ENCODE measurements at places on chromosomes 11 and 22.

DNA sequence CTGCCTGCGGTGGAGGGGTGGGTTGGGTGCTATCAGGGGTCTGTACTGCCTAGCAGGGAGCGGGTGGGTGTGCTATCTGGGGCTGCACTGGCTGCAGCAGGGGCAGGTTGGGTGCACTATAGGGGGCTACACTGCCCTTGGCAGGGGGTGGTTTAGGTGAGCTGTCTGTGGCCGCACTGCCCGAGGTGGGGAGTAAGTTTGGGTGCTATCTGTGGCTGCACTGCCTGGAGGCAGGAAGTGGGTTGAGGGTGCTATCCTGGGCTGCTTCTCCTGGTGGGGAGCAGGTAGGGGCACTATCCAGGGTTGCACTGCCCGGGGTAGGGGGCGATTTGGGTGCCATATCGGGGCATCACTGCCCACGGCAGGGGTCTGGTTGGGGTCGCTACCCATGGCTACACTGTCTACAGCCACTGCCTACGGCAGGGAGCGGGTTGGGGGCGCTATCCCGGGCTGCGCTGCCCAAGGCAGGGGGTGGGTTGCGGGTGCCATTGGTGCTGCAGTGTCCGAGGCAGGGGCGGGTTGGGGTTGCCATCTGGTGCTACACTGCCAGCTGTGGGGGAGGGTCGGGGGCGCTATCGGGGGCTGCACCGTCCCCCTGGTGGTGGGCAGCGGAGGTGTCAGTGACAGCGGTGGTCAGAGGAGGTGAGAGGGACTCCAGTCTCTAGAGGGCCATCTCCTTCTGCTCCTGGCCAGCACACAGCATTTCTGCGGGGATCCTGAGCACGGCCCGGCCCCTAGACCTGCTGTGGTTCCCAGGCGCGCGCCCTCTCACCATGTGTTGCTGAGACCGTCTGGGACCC lies 1.3 kb upstream of the RFPL2 start:
- DNase-seq = no peak

GRCh38 chr11:100712583-100712982 lies 25.5 kb downstream of the ARHGAP42 start:
- DNase-seq = no peak

- DNase-seq = no peak
Observed at GRCh38 chr11:68929706-68930570, 26.2 kb downstream of the IGHMBP2 start.

- no peak for DNase-seq
Observed at GRCh38 chr11:99489581-99489980, 468.8 kb downstream of the CNTN5 start.

GRCh38 chr11:132519241-132519815 lies 1013.0 kb downstream of the OPCML start:
- DNase-seq = no peak

Measured in stimulated activated CD4-positive, alpha-beta T cell treated with anti-CD3 and anti-CD28 coated beads, Interleukin-1b, Interleukin-23, amount 100 ng/mL, for 24 hours (primary cell).